ENCODE measurements at places on chromosomes 7 and 10.
A peak's percentile ranks its signal among the peaks of the same experiment; 100 is the strongest.

GRCh38 chr7:151897951-151898686 lies 21.2 kb upstream of the PRKAG2 start:
- no peak for DNase-seq

- no peak for DNase-seq
Measured at GRCh38 chr10:126042354-126042753, 146.0 kb downstream of the FANK1 start.

DNA sequence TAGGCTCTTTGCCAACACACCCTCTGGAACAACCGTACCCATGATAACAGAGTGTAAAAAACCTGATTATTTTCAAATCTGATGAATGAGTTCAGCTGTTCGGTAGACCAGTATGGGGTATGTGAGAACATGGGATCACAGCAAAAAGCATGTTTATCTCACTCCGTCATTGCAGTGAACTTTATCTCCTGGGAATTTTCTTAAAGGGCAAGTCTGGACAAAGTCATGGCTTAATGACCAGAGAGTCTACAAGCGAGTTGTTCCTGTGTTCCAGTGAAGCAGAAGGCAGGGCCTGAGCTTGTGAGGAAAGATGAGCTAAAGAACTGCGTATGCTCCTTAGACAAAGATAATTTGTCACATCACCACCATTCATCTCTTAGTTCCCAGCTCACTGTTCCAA lies 219.7 kb downstream of the TRIL start:
- DNase-seq: no peak

GRCh38 chr7:96075510-96076349 lies 246.2 kb downstream of the SLC25A13 start:
- DNase-seq: peak; percentile 16

DNA sequence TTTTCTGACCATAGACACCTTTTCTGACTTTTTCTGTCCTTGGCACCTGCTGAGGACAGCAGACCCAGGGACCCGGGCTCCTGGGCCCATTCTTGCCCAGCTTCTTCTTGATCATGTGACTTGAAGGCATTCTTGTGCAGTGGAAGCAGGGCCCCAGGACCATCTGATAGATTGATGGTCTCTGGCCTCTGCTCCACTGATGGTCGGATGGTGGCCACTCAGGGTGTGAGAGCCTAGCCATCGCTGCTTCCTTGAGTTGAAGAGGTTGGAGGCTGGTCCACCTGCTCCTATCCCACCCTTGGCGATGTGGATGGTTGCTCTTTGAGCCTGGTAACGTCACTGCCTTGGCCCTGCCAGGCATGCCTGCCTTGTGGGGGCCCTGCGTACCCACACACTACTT lies 37.8 kb upstream of the ZNF716 start:
- no peak for DNase-seq

- no peak for DNase-seq
Measured at GRCh38 chr7:128035712-128036111, 4.5 kb upstream of the LRRC4 start.

DNA sequence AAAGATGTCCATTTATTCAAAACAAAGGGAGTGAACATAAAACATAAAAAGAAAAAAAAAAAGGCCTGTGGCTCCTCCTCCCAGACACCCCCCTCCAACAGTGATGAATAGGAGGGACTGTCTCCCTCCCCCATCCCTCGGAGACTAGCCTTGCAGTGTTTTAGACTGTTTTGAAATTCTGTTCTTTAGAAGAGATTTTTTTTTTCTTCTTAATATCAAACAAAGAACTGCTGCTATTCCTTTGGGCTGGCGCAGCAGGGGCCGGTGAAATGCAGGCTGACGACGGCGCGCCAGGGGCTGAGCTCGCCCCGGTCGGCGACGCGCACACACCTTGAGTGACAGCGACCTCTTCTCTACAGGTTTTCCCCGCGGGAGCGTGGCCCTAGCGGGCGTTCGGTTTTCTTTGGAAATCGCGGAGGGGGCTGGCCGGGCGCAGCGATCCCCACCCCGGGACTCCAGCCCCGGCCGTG lies at the start of gene LANCL2:
Gene LANCL2 (plus strand): TSS at position 133 of the 470 bp plus-strand sequence. CDS start 689 bp downstream, outside the sequence.
- no peak for DNase-seq

DNA sequence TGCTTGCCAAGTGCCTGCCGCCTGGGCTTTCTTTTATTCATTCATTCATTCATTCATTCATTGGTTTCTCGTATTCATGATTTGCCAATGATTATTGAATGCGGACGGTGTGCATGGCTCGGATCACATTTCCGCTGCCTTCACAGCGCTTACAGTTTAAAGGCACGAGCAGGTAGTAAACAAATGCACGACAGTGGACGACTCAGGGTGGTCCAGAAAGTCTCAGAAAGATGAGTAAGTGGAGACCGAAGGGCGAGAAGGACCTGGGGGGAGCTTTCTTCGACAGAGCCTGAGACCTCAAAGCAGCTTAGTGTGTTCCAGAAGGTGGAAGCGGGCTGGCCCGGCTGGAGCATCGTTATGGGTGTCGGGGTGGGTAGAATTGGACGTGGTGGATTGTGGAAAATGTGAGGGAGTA lies 506 bp downstream of the MCM10 start:
- no peak for DNase-seq

DNA sequence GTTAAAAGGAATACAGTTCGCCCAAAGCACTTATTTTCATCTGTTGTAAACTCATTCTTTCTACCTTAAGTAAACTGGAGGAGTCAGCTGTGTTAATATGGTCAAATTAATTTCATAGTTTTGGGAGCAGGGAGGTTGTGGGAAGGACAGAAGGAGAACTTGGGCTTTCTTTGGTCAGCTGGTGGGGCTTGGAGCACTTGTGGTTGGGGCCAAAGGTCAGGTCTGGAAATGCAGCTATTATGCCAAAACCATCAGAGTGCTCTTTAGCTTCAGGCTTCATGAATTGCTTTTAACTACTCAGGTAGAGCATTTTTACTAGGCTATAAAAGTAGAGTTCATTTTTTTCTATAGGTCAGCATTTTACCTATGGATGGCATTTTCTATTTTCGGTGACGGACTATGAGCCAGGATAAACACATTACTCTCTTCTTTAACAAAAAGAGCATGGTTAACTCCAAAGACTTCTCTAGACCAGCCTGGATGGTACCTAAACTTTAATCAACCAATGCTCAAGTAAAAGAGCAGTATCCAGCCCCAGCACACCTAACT lies 30.0 kb downstream of the STEAP4 start:
- DNase-seq: no peak

DNA sequence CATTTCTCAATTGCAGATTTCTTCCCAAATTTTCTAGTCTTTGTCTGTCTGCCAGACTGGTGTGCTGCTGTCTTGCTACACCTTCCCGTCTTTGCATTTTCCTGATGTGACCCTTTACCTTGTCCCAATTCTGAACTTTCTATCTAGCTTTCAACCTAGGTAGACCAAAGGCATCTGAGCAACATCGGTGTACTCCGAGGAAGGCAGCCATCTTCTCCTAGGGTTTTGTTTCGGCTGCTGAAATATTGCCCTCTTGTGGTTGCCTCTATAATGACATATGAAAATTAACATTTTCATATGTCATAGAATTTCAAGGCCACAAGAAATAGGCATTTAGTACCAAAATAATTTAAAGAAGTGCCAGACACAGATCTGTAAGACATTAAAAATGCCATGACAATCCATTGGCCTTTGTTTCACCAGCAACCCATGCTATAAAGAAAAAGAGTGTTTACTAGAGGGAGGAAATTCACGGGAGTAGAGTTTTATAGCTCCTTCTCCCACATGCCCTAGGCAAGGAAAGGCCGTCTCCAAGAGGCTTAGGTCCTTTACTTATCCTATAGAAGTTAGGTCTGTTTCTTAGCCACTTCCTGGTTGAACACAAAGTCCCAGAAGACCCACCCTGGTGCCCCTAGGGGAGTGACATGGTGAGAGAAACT lies 23.4 kb downstream of the OR9A2 start:
- no peak for DNase-seq

DNA sequence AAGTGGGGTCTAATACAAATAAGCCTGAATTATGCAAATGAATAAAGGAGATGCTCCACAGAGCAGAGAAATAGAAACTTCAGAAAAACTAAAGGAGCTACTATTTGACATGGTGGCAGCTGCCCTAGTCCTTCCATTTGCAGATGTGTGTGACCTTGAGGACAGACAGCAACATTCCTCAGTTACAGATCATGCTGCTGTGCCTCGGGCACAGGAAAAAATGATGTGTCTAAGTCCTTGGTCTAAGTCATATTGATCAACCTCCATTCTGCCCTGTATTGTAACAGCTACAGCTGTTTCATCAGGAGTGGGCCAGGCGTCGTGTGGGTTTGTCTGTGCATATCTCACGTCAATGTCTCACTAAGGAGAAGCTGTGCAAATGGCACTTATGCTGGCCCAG lies 710.4 kb downstream of the TNS3 start:
- DNase-seq: no peak

DNA sequence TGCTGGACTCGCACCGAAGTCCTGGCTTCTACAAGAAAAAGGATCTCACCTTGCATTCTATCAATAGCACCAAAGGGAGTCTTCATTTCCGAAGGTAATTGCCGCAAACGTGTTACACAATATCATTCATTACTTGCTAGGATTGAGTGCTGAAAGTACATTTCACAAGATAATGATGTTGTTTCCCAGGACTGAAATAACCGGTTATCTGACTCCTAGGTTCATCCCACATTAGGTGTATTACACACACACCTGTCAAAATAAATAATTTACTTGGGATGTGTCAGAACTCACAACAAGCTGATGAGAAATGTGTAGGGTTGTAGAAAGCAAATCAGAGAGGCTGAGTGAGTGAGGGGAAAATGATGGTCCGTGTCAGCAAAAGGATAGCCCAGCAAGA lies 219.4 kb upstream of the RHOBTB1 start:
- no peak for DNase-seq

DNA sequence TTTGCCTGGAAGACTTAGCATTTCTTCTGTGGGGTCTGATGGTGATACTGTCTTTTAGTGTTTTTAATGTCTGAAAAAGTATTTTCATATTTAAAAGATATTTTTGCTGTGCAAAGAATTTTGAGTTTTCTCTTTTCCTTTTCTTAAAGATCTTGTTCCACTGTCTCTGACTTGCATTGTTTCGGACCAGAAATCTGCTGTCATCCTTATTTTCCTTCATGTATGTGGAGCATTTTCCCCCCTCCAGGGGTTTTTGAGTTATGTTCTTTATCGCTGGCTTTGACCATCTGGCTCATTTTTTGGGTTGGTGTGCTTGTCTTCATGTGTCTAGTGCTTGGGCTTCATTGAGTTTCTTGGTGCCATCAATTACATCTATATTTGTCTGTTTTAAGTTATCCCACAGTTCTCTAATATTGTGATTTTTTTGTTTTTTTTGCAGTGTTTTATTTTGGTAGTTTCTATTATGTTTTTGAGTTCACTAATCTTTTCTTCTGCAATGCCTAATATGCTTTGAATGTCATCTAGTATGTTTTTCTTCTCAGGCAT lies 119.9 kb downstream of the MGMT start:
- no peak for DNase-seq

- peak; percentile 10 for DNase-seq
Measured at GRCh38 chr7:99928994-99929729, at the start of gene GJC3. Gene GJC3, minus strand, starts transcription at chr7:99929620. Its CDS starts 0 bp downstream, at chr7:99929620.

- DNase-seq: no peak
Measured at GRCh38 chr10:15265056-15265455, 96.6 kb upstream of the NMT2 start.

- DNase-seq: no peak
Measured at GRCh38 chr7:92694211-92694610, 104.0 kb upstream of the FAM133B start.

- peak; percentile 18 for DNase-seq
Measured at GRCh38 chr7:135976312-135977006, 700 bp downstream of the MTPN start.

GRCh38 chr10:48335788-48336187 lies 29.3 kb downstream of the MAPK8 start:
- no peak for DNase-seq

GRCh38 chr7:150401861-150402631 lies 22.9 kb downstream of the ZNF775 start:
- no peak for DNase-seq

DNA sequence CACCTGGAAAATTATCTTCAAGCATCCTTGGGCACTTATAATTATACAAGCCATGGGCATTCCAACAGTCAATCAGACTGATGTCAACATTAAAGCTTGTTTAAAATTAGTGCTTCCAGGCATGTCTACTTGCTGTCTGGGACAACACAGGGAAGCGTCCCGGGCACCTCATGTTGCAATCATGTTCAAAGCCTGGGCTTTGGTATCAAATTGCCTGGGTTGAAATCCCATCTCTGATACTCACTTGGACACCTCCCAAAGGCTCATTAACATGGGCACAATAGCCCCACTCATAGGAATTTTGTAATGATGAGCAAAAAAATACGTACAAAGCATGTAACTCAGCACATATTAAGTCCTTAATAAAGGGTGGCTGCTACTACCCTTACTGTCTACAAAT lies 14.4 kb downstream of the AIFM2 start:
- DNase-seq: no peak

GRCh38 chr7:111510584-111511378 lies 51.5 kb downstream of the IMMP2L start:
- DNase-seq: no peak

- no peak for DNase-seq
Measured at GRCh38 chr10:8416760-8417159, 362.3 kb downstream of the GATA3 start.

GRCh38 chr10:60044971-60045370 lies 138.6 kb upstream of the CCDC6 start:
- no peak for DNase-seq

DNA sequence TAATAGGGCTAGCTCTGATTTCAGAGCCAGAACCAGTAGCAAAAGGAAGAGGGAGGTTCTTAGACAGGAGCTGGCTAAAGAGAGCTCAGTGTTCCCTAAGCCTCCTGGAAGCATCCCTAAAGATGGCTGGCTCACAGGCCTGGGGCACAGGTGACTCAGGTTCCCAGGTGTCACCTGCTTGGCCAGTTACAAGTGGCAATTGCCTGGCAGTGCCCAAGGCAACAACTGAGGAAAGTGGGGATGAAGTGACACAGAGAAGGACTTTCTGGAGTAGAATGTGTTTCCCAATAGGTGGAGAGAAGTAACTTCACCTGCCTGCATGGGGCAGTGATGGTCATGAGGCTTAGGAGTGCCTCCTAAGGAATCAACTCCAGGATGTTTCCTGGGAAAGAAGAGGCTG lies 66.5 kb upstream of the EEPD1 start:
- no peak for DNase-seq

DNA sequence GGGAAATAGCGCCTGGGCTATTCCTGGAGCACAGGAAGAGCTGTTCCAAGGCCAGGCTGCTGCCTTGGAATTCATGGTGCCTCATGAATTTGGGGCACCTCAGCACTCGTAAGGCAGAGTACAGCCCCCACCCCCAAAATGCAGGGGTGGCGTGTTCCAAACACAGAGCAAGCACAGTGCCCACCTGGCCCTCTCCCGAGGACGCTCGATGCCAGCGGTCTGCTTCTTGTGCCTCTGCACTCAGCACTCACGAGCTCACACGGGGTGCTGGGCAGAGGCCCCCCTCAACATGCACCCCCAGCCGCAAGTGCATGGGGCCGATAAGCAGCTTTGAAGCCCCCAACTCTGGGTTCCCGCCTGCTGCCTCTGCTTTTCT lies 60.1 kb downstream of the ZRANB1 start:
- no peak for DNase-seq

GRCh38 chr10:103225939-103226338 lies 19.7 kb upstream of the RPEL1 start:
- no peak for DNase-seq

GRCh38 chr7:147541261-147541660 lies 1049.3 kb upstream of the C7orf33 start:
- DNase-seq: no peak

Measured in activated naive CD4-positive, alpha-beta T cell (primary cell).